ENCODE measurements at places on chromosomes 2 and 18.

GRCh38 chr2:176002688-176003210 is 682 bp upstream of the LNPK start:
- no peak for DNase-seq

DNA sequence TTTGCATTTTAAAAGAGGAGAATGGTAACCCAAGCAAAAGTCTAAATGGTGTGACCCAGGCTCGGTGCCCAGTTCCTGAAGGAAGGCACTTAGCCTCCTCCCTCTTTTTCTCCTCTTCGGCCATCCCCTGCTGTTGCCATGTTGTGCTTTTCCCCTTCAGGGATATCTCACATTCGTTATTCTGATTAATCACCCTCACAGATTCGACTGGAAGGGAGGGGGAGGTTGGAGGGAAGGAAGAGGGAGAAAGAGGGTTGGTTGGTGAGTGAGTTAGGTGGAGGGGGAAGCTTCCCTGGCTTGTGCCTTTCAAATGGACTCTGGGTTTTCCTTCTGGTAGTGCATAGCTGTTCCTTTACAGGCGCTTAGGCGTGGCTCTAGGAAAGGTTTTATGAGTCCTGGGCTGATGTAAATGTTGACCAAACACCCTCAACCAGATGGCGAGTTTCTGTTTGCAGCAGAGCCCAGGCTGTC is 39.0 kb upstream of the LYPD6B start:
- DNase-seq = no peak

DNA sequence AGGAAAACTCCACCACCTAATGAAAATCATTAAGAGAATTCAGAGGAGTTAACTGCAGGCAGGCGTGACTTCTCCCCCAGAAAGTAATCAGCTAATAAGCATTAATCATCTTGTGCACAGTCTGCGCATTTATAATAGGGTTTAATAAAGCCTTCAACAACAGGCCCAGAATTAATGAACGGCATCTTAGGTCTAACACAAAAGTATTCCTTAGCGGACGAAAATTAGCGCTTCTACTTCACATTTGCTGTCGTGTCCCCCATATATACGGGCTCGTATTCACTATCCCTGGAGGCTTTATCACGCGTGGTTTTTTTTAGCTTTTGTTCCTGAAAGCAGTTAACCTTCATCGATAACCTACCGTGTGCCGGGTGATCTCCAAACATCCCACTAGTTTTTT is 1.8 kb downstream of the ATP8B1 start:
- no peak for DNase-seq

- DNase-seq = no peak
These were observed 47.7 kb upstream of the RNU4ATAC start for GRCh38 chr2:121483021-121483420.

DNA sequence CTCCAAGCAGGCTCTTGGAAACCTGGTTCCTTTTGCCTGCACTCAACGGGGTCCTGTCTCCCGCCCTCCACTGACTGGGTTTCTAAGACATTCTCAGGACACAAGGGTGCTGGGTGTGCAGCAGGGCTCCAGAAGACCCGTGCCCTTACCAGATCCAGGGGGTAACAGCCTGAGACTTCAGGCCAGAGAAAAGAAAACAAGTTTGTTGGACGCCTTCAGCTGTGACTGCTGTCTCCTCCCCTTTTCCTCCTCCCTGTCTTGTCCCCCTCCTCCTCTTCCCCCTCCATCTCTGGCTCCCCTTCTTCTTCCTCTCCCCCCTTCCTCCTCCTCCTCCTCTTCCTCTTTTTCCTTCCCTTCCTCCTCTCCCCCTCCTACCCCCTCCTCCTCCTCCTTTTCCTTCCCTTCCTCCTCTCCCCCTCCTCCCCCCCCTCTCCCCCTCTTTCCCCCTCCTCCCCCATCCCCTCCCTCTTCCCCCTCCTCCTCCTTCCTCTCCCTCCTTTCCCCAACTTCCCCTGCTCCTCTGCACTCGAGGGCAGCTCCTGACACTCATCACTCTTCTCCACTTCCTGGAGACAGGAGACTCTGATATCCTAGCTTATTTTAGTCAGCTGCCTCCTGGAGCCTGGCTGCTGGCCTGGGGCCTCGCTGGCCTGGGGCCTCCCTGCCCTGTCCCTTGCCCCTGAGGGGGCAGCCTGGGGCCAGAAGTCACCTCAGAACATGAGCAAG is 12.4 kb downstream of the ADRA2B start:
- no peak for DNase-seq

DNA sequence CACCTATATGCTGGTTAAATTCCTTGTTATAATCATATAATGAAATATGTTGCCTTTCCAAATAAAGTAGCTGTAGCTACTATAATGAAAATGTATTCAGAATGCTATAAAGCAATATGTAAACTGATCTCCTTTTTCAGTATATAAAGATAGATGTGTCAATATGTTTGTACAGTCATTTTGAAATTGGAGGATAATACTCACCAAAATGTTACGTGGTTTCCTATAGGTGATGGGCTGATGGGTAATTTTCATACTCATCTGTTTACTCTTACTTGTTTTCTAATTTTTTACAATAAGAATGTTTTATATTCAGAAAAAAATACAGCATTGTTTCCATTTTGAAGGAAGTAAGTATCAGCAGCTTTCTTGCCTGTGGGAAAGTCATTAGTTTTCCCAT is 70.2 kb downstream of the PRKRA start:
- no peak for DNase-seq

- no peak for DNase-seq
These were observed 60.1 kb upstream of the RBBP8 start for GRCh38 chr18:22872900-22873537.

DNA sequence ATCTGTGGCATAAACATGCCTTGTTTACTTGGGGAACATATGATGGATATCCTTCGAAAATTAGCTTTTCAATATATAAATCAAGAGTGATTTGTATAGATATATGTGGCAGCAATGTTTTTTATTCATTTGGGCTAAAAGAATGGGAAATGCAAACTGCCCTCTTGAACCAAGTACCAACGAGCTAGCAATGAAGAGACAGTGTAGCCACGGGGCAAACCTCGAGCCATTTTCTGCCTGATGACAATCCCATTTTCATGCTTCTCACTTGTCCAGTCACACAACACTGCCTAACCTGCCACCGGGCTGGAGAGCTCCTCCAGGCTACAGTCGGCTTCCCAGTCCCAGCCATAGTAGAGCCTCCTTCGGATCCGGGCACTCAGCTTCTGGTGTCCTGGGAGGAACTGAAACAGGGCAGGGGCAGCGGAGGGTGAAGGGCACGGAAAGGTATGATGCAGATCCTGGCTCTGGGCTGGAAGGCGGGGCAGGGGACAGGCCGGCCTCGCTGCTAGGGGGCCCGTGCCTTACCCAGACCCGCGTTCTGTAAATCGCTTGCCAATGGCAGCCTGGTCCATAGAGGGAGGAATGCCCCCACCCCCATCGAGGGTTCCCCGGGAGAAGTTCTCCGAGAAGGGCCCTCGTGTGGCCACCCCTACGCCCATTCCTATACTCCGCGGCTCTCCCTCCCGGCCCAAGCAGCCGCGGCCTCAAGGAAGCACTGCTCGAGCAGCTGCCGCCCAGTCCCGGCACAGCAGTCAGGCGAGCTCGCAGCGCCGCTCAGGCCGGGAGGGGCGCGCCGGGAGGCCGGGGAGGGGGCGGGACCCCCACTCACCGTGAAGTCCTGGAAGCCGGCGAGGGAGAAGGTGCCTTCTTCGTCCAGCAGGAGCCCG is 552 bp downstream of the CNPPD1 start:
- DNase-seq = no peak

GRCh38 chr2:110688594-110689091 is 10.8 kb upstream of the BUB1 start:
- no peak for DNase-seq

GRCh38 chr2:156818221-156818620 is 382.0 kb downstream of the GPD2 start:
- DNase-seq = no peak

GRCh38 chr2:38498045-38498481 is 104.7 kb downstream of the HNRNPLL start:
- DNase-seq = no peak

GRCh38 chr2:10080536-10081304 is 509 bp upstream of the CYS1 start:
- no peak for DNase-seq

DNA sequence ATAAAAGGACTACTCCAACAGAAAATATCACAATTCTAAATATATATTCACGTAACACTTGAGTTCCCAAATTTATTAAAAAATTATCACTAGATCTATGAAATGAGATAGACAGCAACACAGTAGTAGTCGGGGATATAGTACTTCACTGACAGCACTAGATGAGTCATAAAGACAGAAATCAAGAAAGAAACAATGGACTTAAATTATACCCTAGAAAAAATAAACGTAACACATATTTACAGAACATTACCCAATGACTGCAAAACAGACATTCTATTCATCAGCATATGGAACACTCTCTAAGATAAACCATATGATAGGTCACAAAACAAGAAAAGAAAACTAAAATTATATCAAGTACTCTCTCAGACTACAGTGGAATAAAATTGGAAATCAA is 429.4 kb downstream of the MBD2 start:
- no peak for DNase-seq

- no peak for DNase-seq
These were observed 231.4 kb downstream of the EIPR1 start for GRCh38 chr2:3146175-3146574.

GRCh38 chr18:74289137-74289536 is 2.6 kb downstream of the CYB5A start:
- no peak for DNase-seq
